ENCODE measurements at places on chromosomes 13 and 19.

DNA sequence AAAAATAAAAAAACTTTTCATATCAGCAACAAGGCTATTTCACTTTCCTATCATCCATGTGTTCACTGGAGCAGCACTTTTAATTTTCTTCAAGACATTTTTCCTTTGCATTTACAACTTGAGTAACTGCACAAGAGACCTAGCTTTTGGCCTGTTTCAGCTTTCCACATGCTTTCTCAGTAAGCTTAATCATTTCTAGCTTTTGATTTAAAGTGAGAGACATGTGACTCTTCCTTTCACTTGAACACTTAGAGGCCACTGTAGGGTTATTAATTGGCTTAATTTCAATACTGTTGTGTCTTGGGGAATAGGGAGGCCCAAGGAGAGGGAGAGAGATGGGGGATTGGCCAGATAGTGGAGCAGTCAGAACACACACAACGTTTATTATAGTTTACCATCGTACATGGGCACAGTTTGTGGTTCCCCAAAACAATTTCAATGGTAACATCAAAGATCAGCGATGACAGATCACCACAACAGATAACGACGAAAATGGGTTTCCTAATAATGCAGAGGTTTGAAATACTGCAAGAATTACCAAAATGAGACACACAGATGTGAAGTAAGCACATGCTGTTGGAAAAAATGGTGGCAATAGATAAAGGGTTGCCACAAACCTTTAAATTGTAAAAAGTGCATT, 117.6 kb downstream of the GGACT start:
- no peak for DNase-seq

DNA sequence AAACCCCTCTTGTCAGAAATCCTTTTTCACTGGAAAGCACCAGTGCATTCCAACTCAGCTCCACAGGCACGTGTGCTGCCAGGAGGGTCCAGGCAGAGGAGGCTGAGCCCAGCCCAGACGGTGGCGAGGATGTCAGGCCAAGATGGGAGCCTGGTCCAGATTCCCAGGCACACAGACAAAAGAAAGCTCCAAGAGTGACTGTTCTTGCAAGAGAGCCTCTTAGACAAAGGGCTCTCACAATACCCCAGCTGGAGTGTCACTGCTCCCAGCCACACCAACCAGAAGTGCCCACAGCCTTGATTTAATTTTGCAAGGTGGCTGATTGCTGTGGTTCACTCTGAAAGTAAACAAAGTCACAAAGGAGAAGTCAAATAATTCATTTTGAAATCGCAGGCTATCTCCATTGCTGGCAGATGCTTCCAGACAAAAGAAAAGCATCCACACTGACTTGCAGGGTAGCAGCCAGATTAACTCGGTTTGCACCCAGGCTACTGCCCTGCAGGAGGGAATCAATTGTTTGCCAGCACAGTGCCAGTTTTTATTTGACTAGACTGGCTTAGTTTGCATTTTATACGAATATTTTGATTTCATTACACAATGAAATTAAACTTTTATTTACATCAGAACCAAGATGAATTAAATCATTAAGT, 95.1 kb downstream of the RAB20 start:
- no peak for DNase-seq

DNA sequence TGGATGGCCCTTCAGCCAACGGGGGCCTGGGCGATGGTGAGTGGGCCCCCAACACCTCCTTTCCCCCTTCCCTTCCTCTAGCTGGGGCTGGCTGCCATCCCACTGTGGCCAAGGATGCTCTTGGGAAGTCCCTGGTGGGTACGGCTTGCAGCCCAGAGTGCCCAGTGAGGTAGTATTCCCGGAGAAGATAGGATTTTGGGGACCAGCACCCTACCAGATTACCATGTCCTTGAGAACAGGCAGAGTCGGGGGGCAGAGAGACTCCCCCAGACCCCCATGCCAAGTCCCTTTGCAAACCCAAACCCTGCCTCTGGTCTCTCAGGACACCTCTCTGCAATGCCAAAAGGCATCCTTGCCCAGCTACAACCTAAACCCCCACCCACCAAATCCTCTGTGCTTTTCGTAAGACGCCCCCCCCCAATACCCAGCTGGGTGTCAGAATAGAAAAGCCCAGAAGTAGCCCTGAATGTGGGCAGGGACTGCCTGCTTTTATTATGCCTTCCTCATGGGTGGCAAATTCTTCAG, 1.7 kb downstream of the HIF3A start:
- no peak for DNase-seq

DNA sequence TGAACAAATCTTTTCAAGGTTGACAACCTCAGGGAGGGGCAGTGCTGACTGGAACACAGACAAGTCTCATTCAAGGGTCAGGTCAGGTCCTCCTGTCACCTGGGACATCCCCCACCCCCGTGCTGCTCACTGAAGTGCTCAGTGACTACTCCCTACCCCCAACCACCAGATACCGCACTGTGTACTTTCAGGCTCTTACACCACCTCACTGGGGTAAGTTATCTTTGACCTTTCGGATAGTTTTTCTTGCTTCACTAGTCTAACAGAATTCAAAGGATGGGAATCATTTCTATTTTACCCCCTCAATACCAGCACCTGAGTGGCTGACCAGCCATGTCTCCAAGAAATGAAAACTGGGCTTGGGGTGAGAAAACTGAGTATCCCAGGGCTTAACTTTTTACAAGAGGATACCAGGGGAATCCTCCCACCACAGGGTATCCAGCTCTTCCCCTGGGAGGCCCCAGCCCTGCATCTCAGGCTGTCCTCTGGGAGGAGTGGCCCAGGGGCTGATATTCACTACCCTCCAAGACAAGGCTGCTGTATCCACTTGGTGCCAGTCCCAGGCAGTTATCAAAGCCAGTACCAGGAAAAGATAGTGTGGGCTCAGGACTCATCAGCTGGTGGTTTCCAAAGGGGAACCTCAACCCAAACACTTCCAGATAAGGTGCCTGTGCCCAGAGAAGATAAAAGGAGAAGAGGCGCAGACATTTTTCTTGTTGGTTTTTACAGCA, 2.1 kb downstream of the ZNF563 start:
- DNase-seq = no peak

GRCh38 chr13:26424181-26424580, 133.3 kb upstream of the WASF3 start:
- no peak for DNase-seq

GRCh38 chr13:73090116-73090822, 31.5 kb downstream of the KLF5 start:
- DNase-seq = peak; percentile 58

DNA sequence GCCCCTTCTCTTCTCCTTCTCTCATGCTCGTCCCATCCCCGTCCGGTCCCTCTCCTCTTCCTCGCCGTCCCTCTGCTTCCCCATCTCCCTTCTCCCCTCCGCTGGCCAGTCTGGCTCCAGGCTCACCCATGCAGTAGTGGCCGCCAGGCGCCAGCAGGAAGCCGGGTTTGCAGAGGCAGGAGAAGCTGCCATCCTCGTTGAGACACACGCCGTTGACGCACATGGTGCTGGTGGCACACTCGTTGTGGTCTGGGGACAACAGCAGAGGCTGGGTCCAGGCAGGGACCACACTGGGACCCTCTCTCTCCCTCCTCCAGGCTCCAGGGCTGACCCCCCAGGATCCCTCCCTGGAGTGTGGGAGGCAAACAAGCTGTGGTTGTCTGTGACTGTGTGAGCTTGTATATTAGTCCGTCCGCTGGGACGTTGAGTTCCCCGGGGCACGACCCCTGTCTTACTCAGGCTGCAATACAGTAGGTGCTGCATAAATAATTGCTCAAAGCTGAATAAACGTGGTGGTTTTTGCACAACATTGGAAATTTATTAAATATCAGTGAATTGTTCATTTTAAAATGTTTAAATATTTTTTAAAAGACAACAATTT, 16.4 kb downstream of the FBN3 start:
- DNase-seq = no peak

- DNase-seq = no peak
Observed at GRCh38 chr13:43339805-43340550, 316.6 kb downstream of the DNAJC15 start.

- DNase-seq = no peak
Observed at GRCh38 chr19:50858886-50859285, 4.2 kb downstream of the KLK3 start.

GRCh38 chr13:43285933-43286597, 262.7 kb downstream of the DNAJC15 start:
- DNase-seq = no peak

GRCh38 chr19:18119717-18120105, 22.1 kb downstream of the MAST3 start:
- no peak for DNase-seq

DNA sequence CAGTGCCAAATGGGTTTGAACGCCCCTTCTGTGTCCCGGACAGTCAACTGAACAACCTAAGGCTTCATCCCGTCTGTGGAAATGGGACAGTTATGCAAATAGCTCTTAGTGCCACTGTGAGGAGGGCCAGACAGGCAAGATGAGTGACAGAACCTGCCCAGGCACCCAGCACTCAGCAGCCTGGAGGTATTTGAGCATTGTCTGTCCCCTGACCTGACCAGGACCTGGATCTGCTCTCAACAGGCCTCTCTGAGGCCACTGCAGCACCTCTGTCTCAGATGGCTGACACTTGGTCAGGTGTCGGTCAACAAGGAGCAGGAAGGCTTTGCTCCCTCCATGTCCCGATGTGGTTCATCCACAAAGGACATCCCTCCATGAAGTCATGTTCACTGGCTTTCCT, 67.9 kb downstream of the CCDC70 start:
- no peak for DNase-seq

- DNase-seq = no peak
Observed at GRCh38 chr13:59176775-59177174, 987.0 kb downstream of the DIAPH3 start.

- no peak for DNase-seq
Observed at GRCh38 chr13:63910511-63910910, 2494.9 kb upstream of the PCDH20 start.

DNA sequence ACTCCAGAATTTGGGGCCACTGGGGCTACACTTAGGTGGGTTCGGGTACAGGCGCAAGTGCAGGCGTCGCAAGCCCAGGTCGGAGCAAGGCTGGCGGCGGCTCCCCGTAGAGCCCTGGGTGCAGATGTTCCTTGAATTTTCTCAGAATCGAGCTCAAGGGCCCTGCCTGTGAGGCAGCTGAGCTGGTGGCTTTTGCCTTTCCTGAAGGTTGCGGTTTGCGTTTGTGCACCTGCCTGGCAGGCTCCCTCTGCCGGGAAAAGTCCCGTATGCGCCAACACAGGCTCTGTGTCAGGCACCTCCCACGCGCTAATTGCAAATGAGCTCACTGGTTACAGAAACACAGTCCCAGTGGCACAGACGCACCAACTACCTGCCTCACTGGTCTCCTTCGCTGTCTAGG, 5.9 kb downstream of the DOHH start:
- no peak for DNase-seq

GRCh38 chr19:29259153-29259552, 46.2 kb upstream of the UQCRFS1 start:
- no peak for DNase-seq

DNA sequence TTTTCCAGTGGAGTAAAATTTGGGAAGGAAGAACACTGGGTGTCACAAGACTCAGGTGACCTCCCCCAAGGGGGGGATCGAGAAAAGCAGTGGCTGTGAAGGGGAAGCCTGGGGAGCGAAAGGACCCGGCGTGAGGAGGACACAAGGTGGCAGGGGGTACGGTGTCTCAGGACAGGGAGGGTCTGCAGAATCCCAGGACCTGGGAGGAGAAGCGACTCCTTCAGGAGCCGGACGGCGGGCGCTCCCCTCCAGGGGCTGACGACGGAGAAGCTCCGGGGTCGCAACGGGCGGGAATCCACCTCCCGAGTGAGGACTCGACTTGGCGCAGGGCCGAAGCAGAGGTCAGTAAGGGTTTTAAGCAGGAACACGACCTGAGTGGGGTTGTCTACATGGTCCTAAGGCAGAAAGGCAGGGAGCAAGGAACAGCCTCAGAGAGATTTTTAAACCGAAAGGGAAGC, 529 bp downstream of the ZNF836 start:
- DNase-seq = peak; percentile 21

GRCh38 chr19:2154587-2155075, 3.3 kb upstream of the AP3D1 start:
- peak; percentile 66 for DNase-seq

GRCh38 chr19:55777528-55777927, 8.6 kb downstream of the RFPL4AL1 start:
- DNase-seq = peak; percentile 17

GRCh38 chr19:7641290-7642276, 4.7 kb downstream of the STXBP2 start:
- no peak for DNase-seq

DNA sequence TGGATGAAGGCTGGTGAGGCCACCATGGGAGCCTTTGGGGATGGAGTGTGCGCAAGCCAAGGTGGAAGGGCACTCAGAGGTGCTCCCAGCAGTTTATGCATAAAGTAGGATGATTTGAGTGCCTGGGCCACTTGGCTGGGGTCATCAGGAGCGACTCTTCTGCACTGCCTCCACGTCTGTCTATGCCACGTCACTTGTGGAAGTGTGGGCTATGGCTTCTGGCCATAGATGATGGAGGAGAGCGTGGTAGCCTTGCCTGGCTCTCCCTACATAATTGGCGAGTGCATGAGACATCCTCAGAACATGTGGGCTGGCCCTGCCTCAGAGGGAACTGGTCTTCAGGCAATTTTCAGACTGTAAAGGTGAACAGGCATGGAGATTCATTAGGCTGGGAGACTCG, 182.9 kb downstream of the TEX29 start:
- DNase-seq = no peak

GRCh38 chr19:29622166-29623070, 16.3 kb downstream of the POP4 start:
- peak; percentile 9 for DNase-seq

- DNase-seq = no peak
Observed at GRCh38 chr19:51386882-51387520, 773 bp downstream of the LIM2 start.

GRCh38 chr19:55635334-55635717, 5.5 kb upstream of the ZNF580 start:
- DNase-seq = no peak

- DNase-seq = no peak
Observed at GRCh38 chr19:11931051-11931450, 6.1 kb downstream of the ZNF700 start.

DNA sequence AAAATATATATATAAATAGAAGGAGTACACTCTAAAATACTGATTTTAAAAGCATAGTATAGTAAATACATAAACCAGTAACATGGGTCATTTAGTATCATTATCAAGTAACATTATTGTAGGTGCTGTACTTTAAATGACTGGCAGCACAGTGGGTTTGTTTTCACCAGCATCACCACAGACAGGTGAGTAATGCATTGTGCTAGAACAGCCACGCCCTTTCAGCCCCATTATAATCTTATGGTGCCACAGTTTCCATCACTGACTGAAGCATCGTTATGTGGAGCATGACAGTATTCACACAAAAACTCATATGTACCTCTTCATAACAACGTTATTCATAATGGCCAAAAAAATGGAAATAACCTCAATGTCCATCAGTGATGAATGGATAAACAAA, 88.3 kb downstream of the DHRS12 start:
- no peak for DNase-seq

- DNase-seq = no peak
Observed at GRCh38 chr13:106963151-106963550, 395.2 kb upstream of the ARGLU1 start.

- DNase-seq = peak; percentile 98
Observed at GRCh38 chr19:40420766-40421765, 4.7 kb downstream of the SERTAD1 start.

GRCh38 chr19:17888260-17888659, 16.5 kb downstream of the SLC5A5 start:
- DNase-seq = no peak

- DNase-seq = no peak
Observed at GRCh38 chr13:66972659-66973058, 257.5 kb downstream of the PCDH9 start.
